SK-N-DZ (cell line): ENCODE measurements at places on chromosomes 11 and 22.
A peak's percentile ranks its signal among the peaks of the same experiment; 100 is the strongest.

GRCh38 chr11:13327421-13327820 lies 49.8 kb downstream of the BMAL1 start:
- no peak for DNase-seq

- no peak for DNase-seq
Measured at GRCh38 chr11:46222490-46223251, 54.8 kb upstream of the CREB3L1 start.

DNA sequence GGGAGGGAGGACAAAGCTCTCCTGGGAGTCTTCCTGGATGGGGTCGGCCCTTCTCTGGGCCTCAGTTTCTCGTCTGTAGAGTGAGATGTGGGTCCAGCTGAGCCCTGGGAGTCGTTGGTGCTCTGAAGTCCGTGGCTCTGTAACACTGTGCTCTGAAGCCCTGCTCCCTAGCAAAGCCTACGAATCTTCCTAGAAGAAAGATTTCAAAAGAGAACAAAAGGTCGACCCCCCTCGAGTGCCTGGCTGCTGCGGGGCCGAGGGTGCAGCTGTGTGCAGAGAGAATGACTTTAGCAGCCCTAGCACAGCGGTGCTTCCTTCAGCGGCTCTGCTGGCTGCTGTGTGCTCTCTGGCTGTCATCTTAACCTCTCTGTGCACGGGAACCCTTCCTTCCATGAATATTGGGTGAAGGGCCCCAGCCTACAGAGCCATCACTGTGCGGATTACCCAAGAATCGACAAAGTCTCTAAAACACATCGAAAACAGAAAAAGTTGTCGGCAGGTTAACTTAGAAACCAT lies 10.7 kb downstream of the ANO1 start:
- DNase-seq: no peak

DNA sequence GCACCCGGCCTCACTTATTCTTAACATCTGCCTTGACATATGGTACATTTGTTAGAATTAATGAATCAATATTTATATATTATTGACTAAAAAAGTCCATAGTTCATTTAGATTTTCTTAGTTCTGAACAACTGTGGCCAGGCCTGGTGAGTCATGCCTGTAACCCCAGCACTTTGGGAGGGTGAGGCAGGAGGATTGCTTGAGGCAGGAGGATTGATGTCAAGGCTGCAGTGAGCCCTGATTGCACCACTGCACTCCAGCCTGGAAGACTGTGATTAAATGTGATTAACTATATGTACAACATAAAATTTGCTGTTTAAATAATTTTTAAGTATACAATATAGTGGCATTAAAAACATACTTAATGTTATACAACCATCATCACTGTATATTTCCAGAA lies 5.6 kb downstream of the UVRAG start:
- DNase-seq: no peak

GRCh38 chr11:126489836-126490660 lies 134.6 kb downstream of the ST3GAL4 start:
- no peak for DNase-seq

GRCh38 chr11:126105748-126106080 lies 43.0 kb upstream of the CDON start:
- DNase-seq: no peak

DNA sequence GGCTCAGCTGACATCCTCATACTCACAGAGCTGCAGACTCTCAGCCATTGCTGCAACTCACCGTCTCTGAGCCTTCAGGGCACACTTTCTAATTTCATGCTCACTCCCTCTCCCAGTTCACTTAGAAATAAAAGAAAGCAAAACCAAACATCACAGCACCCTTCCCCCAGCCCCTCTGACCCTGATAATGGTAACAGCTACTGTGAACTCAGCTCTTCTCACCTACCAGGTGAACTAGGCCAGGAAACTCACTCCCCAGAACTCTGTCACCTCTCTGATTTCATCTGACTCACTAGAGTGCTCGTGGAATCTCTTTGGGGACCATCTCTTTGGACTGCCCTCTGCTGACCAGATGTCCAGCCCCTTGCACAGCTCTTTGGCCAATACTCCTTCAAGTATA lies 14.5 kb upstream of the PARVA start:
- DNase-seq: no peak

DNA sequence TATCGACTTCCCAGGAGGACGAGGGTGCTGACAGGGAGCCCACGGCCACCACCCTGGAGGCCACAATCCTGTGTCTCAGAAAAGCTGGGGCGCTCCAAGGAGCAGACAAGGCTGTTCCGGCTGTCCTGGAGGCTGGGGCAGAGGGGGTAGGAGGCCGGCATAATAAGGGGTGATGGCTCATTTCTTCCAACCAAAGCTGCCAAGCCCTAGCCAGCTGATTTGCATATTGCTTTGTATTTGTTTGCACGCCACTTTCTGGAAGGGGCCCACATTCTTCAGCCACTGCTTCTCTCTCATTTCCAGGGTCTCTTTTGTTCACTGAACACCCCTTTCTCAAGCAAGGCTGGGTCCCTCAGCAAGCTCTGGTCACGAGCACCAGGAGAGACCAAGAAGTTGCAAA lies 4.7 kb downstream of the PDE2A start:
- no peak for DNase-seq

DNA sequence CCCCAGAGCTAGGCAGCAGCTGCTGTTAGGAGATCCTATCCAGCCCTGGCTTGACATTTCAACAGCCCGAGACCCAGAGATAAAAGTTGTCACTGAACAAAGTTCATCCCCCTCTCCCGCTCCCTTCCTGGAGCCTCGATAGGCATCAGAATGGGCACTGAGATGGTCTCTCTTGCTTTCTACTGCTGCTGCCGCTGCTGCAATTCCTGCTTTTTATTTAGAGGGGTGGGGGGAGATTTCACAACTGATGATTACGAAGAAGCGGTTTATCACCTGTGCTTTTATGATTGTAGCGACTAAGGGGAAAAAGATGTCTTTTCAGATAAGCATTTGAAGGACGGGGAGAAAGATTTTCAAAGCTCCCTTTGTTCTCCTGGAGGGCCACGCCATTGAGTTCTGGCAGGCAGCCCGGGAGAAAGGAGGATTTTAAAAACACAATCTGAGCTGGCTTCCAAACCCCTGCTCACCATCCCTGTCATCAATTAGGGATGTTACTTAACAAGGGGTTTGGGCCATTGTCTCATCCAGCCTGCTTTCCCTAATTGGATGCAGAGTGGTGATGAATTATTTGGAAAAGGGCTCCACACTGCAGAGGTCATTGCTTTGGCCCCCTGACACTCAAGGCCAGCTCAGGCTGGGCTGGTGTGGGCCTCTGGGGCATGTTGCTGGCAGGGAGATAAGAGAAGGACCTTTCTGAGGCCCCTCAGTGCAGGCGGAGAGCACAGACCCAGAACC lies 344.7 kb downstream of the BUD13 start:
- DNase-seq: no peak

DNA sequence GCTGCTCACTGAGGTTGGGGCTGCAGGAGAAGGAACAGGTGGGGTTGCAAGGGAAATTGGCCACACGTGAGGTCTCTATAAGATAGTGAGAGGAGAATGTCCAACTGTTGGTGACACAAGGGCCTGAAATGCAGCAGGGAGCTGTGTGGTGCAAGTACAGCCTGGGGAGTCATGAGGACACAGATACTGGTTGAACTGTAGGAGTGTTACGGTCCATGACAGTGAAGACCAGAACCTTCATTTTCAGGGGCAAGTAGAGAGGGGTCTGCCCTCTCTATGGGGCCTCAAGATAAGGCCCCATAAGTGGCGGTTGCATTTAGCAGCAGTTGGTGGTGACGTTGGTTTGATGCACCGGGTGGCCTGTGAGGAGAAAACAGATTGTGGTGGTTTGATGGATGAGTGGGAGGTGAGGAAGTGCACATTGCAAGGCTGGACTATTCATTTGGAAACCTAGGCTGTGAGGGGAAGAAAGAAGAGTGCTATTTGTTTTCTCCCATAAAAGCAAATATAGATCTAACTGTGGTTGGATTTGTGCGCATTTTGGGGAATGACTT lies 39.4 kb downstream of the MICAL2 start:
- DNase-seq: no peak

GRCh38 chr22:21759646-21760376 lies 24.2 kb upstream of the YPEL1 start:
- DNase-seq: no peak

DNA sequence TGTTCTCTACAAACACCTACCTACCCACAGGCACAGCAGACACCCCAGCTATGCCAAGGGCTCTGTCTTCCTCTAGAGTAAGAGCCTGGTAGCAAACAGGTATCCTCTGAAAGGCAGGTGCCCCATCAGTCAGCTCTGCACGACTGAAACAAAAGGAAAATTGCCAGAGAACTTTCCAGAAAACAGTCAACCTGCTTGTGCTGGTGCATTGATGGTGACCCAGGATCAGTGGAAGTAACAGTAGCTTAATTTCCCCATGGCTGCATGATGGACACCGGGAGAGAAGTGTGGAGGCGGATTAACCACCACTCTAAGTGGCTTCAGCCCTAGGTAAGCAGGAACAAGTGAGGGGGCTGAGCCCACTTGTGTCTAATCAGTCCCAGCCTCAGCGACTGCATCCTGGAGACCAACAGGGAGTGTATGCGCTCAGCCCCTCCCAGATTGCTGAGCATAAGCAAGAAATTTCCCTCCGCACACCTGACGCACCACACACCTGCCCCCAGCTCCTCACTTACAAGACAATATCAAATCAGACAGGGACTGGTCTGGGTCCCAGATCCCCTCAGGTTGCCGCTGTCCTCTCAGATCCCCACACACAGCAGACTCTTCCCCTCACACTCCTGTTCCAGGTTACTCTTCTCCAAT lies 70.7 kb upstream of the IGLL5 start:
- no peak for DNase-seq

- no peak for DNase-seq
Measured at GRCh38 chr11:27414644-27415043, 51.6 kb upstream of the CCDC34 start.

DNA sequence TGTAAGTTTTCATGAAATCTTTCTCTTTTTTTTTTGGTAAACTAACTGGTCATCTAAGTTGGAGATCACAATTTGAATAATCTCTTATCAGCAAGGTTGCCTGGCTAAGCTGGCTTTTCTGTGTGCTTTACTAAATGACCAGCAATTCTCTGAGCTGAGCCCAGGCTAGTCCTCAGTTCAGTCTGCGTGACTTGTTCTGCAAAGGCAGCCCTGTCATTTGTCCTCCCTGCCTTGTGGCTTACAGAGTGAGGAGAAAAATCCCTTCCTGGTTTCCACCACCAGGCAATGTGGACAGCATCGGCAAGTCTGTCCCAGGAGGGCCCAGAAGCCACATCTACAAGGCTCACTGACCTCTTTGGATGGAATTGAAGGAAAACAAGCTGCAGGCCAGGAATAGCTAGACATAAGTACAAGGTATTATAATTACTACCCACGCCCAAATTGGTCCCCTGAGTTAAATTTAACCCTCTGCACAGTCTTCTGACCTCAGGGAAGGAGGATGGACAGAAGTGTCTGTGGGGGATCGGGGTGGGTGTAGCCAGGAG lies 108.6 kb downstream of the SCN3B start:
- DNase-seq: no peak

DNA sequence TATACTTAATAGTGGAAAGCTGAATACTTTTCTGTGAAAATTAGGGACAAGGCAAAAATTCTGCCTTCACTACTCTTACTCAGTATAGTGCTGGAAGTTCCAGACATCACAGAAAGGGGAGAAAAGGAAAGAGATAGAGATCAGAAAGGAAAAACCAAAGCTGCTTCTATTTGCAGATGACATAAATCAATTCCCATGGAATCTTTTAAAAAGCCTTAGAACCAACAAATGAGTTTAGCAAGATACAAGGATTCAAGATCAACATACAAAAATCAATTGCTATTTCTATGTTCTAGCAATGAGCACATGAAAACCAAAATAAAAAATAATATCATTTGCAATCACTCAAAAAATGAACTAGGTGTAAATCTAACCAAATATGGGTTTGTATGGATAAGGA lies 16.2 kb upstream of the CLDN5 start:
- DNase-seq: no peak

- DNase-seq: no peak
Measured at GRCh38 chr11:1839924-1840779, 1.4 kb downstream of the TNNI2 start.

- DNase-seq: peak; percentile 87
Measured at GRCh38 chr11:69670158-69670845, 4.9 kb downstream of the LTO1 start.

DNA sequence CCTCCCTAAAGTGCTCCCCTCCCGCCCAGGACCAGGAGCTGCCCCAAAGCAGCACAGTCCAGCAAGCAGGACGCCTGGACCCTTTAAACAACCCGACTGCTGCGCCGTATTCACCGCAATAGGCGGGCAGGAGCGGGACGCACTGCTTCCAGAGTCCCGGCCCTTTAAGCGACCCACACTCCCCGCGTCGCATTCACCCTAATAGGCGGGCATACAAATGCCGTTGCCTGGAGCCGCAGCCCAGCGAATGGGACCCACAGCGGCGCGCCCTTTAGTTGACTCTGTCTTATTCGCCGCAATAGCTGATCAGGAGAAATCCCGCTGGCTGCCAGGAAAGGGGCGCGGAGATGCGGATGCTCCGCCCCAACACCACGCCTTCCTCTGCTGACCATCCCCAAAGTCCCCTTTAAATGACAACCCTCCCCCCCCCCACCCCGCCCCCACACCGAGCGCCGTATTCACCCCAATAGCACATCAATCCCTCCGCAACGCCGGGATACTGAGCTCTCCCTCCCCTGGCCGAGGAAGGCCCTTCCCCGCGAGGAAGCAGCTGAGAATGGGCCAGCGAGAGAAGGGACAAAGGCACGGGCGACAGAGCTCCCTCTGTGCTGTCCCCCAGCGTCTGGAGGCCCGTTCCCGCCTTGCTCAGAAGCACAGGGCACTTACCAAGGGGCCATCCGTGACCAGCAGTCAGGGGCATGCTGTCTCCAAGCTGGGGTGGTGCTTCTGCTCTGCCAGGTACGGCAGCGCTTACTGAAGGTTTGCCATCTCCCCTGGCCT lies 4.7 kb downstream of the OSBPL5 start:
- peak; percentile 95 for DNase-seq

- no peak for DNase-seq
Measured at GRCh38 chr22:49404020-49404419, 423.7 kb downstream of the BRD1 start.

DNA sequence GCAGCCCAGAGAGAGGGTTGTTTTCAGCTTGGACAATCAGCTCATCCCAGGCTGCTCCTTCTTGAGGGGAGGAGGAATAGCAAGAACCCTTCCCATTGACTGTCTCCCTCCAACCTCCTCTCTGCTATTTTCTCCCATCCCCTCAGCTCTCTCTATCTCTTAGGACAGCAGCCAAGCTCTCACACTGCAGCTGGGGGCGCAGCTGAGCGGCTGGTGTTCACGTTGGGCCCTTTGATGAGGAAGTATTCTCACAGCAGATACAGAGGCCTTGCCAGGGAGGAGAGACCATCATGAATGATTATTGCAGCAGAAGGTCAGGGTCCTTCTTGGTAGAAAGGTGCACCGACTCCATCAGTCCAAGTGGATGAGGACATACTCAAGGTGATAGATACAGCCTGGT lies 26.5 kb upstream of the CADM1 start:
- no peak for DNase-seq

GRCh38 chr11:36360826-36361415 lies 64.8 kb downstream of the PRR5L start:
- DNase-seq: no peak

GRCh38 chr11:119223856-119224255 lies 17.7 kb downstream of the CBL start:
- DNase-seq: no peak

GRCh38 chr22:20253161-20253560 lies 15.0 kb downstream of the RTN4R start:
- DNase-seq: no peak
